Suprapubic skin (tissue), 4 donors: ENCODE measurements at places on chromosomes 1 and 21. TPM values are rescaled to one million over a fixed set of nuclear protein-coding genes. Genes with fewer than 3 reads are reported as not detected.
A peak's percentile ranks its signal among the peaks of the same experiment; 100 is the strongest.

The GPA33 gene
- not detected for total RNA-seq

The UBL4B gene
- total RNA-seq: not detected

The OLFML2B gene
- 5.2 TPM for total RNA-seq

The HUNK gene
- 5.5 TPM for total RNA-seq

The RGS4 gene
- not detected for total RNA-seq

The GBP5 gene
- total RNA-seq: 0.38 TPM

The ACTN2 gene
- total RNA-seq: not detected

The HRNR gene
- not detected for total RNA-seq

GRCh38 chr1:156740237-156740740 lies 599 bp downstream of the MRPL24 start:
- no peak for DNase-seq

DNA sequence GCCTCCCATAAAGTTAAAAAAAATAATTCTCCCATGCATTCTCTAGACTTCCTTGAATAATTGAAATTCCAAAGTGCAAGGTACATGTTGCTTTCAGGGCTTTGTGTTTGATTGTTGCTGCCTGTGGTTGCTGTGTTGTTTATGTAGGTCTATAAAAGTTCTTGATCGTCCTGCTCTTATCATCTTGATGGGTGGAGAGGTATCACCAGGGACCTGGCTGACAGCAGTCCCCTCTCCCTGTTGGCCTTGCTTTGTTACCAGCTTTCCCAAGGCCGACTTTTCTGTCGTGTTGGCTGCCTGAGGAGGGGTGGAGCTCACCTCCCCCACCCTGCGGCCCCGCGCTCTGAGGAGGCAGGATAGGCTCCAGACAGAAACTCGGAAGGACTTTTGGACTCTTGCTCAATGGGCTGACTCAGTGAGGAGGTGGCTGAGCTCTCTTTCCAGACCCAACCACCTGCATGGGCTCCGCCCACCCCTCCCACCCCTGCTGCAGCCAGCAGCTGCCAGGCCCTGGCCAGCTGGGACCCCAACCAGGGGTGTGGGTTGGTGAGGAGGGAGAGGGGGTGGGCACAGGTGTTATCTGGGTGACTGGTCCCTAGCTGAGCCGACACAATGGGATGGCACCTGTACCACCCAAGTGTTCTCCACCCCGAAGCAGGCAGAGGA lies 2.0 kb downstream of the INAVA start:
- DNase-seq: no peak

GRCh38 chr1:154272217-154272998 lies at the start of gene HAX1:
TSS of gene HAX1 (plus strand) at chr1:154272629. CDS start at chr1:154272724, 95 bp downstream.
- peak; percentile 95 for DNase-seq

DNA sequence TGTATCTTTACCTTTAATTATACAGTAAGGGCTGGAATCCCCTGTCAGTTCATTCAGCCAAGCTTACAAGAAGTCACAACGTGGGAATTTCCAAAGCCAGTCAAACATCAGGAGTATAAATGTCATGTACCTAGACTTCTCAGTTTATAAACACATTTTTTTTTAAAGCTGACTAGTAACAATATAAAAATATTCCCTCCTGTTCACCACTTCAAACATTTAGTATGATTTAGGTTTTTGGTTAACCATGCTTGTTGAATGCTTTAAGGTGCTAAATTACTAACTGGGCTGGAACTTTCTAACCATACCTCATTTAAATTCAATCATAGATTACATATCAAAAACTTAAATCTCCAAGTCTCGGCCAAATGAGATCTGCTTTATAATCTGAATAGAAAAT lies 44.0 kb downstream of the JAK1 start:
- no peak for DNase-seq

DNA sequence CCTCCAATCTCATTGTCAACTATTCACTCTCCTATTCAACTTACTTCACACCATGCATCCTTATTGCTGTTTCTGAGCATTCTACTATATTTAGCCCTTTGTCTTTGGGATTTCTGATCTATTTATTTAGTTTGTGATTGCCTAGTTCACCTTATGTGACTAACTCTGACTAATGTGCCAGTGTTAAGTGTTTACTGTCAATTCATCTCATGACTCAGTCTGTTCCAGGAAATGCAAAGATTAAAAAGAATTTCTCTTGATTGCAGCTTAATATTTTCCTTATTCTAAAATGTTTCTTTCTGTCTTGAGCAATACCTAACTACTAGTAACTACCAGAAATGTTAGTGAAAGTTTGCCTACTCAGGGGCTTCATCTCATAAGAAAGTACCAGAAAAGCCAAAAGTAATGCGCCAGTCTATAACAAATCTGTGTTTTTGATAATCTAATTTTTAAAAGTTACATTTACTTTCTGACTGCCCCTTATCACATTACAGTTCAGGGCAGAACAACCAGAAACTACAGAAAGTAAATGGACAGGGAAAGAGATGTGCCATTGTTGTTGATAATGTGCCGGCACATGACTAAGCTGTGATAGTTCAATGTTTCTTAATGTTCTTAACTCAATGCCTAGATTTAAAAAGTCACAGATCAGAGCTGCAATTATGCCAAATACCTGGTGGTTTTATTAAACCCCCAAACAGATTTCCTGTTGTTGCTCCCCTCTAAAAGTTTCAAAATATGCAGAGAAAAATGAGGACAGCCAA lies 556.5 kb downstream of the PTBP2 start:
- no peak for DNase-seq

- DNase-seq: no peak
Measured at GRCh38 chr1:97192872-97193572, 471.4 kb downstream of the PTBP2 start.

GRCh38 chr1:203672346-203672745 lies 45.7 kb downstream of the ATP2B4 start:
- no peak for DNase-seq

- no peak for DNase-seq
Measured at GRCh38 chr1:34840426-34840825, 19.1 kb downstream of the SMIM12 start.

DNA sequence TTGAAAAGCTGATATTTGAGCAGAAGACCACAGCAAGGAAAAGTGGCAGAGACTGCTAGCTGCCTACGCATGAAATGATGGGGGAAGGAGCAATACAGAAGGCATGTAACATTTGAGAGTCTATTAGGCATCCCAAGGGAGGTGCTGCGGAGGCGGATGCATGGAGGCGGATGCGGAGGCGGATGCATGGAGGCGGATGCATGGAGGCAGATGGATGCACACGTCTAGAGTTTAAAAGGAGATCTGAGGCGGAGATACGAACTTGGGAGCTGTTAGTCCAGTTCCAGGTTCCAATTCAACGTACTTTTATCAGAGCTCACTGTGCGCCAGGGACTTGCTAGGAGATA lies 744 bp upstream of the DDX20 start:
- no peak for DNase-seq

- peak; percentile 83 for DNase-seq
Measured at GRCh38 chr1:155127105-155127966, at the start of gene EFNA1. TSS of gene EFNA1 (plus strand) at chr1:155127876. CDS start at chr1:155127978, 102 bp downstream.

DNA sequence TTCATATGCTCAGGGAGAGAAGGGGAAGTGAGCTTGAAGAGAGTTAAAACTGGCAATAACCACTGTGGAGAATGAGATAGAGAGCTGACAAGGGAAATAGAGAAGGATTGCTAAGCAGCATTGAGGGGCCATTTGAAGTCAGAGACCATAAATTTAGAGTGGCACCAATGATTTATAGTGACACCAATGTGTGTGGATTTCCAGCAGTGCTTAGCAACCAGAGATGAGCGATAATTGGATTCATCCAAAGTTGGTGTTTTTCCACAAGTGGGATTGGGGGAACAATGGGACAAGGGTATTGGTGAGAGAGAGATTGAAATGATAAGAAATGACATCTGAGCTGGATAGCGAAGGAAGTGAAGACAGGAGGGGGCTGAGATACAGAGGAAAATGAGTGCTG lies 114.1 kb downstream of the C1orf94 start:
- DNase-seq: no peak

GRCh38 chr21:41777951-41778815 lies 11.3 kb upstream of the RIPK4 start:
- peak; percentile 92 for DNase-seq

DNA sequence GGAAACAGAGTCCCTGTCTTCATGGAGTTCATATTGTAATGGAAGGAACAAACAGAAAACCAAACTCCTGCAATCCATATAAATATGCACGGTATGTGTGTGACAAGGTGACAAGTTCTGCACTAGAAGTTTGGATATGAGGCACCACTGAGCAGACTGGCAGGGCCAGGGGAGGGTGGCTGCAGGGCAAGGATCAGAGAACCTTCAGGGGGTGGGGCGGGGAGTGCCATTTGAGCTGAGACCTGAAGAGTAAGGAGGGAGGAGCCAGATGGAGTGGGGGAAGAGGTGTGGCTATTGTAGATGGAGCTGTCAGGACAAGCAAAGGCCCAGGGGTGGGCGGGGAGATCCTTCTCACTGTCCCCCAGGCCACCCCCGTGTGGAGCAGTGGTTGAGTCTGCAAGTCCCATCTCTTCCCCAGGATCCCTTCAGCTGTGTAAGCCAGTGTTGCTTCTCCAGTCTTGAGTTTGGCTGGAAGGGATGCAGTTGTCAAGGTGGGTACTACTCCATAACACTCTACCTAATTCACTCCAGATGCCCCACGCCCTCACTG lies 76.4 kb downstream of the ATP5PO start:
- no peak for DNase-seq

DNA sequence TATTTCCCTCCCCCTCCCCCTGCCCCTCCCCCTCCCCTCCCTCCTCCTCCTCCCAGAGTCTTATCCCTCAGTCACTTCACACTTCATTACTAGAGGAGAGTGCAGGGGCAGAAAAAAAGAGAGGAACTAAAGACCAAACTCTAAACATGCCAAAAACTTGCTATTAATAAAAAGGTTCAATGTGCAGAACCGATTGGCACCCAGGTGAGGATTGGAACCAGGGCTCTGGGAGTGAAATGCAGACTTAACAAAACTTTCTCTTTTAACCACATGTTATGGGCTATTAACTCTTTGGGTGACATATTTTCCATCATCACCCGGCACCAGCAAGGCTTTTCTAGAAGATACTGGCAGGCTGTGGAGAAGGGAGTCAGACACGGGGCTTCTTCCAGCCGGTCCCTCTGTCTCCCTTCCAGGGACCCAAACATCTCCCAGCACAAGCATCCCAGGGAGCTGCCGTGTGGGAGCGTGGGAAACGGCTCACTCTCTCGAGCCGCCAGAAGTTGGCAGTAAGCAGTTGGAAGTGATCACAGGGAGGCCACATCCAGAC lies 13.6 kb downstream of the NID1 start:
- DNase-seq: no peak

- no peak for DNase-seq
Measured at GRCh38 chr1:242219905-242220304, 221.0 kb upstream of the MAP1LC3C start.
